ENCODE measurements at places on chromosomes 5 and 9. TPM values are rescaled to one million over a fixed set of nuclear protein-coding genes. Genes with fewer than 3 reads are reported as not detected.

The ENHO gene
- not detected for total RNA-seq

The PDE6A gene
- total RNA-seq = not detected

The TMEM252 gene
- not detected for total RNA-seq

The IFNA13 gene
- not detected for total RNA-seq

The PCDHB5 gene
- under 0.01 TPM for total RNA-seq

The BICD2 gene
- 47.9 TPM for total RNA-seq

The GADD45G gene
- 0.39 TPM for total RNA-seq

The NTNG2 gene
- total RNA-seq = 0.37 TPM

The RNF183 gene
- under 0.01 TPM for total RNA-seq

The C5 gene
- 5.1 TPM for total RNA-seq

The IL11RA gene
- 6.1 TPM for total RNA-seq

The FRRS1L gene
- total RNA-seq = not detected

The PCDHA7 gene
- total RNA-seq = 0.37 TPM

The UBE2QL1 gene
- not detected for total RNA-seq

The SLC34A3 gene
- not detected for total RNA-seq

The C5orf58 gene
- not detected for total RNA-seq

Data from subcutaneous preadipocyte (primary cell).